Stimulated activated CD4-positive, alpha-beta T cell treated with anti-CD3 and anti-CD28 coated beads, TNF-alpha, amount 100 ng/mL, for 1 hour (primary cell): ENCODE measurements at places on chromosomes 12 and 14.

GRCh38 chr12:15563663-15564062 lies 225.5 kb downstream of the EPS8 start:
- DNase-seq: no peak

GRCh38 chr14:49849213-49849847 lies 3.3 kb downstream of the NEMF start:
- no peak for DNase-seq

DNA sequence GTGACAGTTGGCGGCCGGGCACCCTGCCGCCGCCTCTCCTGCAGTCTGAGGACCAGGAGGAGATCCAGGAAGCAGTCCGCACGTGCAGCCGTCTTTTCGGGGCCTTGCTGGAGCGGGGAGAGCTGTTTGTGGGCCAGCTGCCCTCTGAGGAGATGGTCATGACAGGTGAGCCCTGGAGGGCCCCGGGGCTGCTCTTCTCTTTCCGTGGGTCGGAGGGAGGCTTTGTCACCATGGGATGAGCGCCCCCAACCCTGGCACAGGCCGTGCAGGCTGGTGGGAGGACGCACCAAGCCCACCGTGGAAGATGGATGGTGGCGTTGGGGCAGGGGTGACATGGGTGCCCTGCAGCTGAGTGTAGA lies 532 bp downstream of the NOC4L start:
- DNase-seq: no peak

DNA sequence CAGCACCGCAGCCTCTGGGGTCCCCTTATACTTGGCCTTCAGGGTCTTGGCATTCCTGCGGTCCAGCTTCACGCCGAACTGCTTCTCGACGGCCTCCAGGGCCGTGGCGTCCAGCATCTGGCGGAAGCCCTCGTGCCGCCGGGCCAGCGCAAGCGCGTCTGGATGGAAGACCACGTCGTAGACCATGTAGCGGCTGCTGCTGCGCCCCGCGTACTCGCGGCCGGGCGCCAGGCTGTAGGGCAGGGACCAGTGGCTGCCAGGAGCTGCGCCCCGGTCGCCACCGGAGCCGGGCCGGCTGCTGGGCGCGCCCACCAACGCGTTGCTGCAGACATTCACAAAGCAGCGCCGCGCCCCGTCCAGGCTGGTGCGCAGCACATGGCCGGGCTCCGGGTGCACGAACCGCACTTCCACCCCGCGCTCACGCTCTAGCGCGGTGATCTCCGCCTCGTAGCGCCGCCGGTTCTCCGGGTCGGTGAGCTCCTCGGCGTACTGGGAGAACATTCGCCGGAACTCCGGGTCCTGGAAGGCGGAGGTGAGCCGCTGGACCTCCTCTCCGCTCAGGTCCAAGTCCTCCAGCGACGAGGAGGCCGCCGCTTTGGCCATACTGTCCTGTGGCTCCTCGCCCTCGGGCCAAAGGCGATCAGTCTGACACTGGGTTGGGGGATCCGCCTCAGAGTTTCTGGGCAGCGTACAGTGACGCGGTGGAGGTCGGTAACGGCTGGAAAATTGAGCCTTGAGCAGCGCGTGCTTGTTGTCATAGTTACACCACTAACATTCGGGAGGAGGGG lies at the start of gene DNAAF2:
TSS of gene DNAAF2 (minus strand) at position 698 of the 788 bp plus-strand sequence. CDS start at position 603, 95 bp downstream.
- DNase-seq: peak; percentile 37

DNA sequence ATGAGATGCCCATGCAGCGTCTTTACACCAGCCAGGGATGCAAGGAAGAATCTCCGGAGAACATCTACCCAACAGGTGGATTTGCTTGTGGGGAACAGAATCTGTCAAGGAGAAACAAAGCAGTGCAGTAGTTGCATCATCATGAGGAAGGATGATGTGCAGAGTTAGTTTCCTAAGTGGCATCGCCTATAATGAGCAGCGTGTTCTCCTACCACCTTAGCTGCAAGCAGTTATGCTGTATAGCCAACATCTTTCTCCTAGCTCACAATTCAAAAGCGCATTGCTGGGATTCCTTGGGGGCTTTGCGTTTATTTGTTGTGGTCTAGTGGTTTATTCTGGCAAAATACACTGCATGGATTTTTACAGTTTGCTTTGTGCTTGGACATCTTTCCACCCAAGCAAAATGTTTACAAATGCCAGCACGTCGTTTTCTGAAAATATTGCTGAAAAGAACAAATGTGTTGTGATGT lies 233.0 kb downstream of the RGS6 start:
- no peak for DNase-seq

DNA sequence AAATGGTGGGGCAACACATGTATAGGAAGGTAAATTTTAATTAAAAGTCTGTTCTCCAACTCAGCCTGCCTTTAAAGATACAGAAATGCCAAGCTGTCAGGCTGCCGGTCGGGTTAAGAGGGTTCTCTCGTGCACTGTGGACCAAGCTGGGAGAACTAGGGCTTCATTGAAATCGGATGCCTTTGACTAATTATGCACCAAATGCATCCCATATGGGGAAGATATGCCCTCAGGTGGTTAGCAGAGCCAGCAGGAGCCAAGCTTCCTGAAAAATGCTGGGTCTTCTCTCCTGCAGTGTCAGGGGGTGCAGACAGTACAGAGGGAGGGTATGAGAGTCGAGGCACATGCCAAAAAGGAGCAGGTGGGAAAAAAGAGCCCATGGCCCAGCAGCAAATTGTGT lies 236.1 kb downstream of the CACNA1C start:
- DNase-seq: no peak
